ENCODE measurements at places on chromosomes 7 and 10. TPM values are rescaled to one million over a fixed set of nuclear protein-coding genes. Genes with fewer than 3 reads are reported as not detected.

Gene CALN1
- total RNA-seq, result not detected

Gene MAT1A
- not detected for total RNA-seq

Gene COPG2
- total RNA-seq, result 16.3 TPM

Gene UBN2
- 20.2 TPM for total RNA-seq

Gene SFXN3
- total RNA-seq, result 23.6 TPM

DNA sequence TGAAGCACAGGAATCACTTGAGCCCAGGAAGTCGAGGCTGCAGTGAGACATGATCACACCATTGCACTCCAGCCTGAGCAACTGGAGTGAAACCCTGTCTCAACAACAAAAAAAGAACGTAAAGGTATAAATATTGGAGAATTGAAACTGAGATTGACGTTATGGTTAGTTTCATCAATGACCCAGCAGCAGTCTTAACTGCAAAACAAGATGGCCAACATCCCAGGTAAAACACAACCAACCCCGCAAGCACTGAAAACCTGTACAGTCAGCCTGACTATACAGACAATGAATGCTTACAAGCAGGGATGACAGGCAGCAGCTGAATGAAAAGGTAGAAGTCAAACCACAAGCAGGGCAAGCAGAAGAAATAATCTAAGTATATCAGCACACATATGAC is 34.7 kb downstream of the WAPL start:
- no peak for DNase-seq

DNA sequence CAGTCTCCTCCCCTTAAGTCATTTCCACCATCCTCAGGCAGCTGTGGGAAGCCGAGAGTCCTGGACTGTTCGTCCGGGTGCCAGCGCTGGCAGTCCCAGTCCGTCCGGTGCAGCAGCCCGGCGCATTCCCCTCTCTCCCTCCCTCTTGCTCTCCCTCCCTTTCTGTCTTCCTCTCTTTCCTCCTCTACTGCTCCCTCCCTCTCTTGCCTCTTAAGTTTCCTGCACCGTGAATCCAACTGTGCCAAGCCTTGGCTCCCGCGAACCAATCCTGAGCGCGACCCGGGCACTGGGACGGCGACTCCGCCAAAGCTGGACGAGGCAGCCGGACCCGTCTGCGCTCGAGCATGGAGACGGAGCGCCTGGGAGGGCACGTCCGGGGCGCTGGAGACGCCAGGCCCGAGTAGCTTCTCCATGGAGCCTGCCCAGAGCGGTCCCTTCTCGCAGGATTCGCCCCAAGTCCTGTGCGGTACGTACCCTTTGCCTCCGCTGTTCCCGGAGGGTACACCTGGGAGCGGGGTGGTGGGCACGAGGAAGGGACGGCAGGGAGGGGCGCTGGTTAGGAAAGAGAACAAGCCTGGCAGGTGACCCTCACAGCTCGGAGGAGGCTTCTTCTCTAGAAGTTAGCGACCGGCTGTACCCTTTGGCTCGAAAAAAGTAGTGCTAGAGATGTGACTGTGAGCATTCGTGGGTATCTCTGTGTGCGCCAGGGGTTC is 1.0 kb downstream of the NXPH1 start:
- no peak for DNase-seq

GRCh38 chr10:113620511-113620910 is 43.3 kb downstream of the NRAP start:
- DNase-seq, result no peak

GRCh38 chr7:1113548-1113885 is 25.6 kb downstream of the GPER1 start:
- DNase-seq, result peak; percentile 44

DNA sequence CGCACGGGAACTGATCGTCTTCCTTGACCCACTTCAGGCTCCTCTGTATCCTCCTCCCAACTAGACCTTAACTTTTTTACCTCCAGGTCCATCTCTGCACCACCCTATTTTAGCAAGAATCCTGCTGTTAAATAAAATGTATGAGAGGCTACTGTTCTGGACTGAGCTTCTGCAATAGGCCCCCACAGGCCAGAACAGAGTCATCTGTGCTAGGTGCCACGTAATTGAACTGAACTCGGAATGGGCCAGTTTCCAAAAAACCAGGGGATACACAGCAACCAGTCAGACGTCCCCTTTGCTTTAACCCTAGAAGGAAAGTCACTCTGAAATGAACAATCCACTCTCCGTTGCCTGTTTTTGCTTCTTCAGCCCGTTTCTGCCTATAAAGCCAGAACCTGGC is 71.3 kb downstream of the CHST15 start:
- DNase-seq, result no peak

DNA sequence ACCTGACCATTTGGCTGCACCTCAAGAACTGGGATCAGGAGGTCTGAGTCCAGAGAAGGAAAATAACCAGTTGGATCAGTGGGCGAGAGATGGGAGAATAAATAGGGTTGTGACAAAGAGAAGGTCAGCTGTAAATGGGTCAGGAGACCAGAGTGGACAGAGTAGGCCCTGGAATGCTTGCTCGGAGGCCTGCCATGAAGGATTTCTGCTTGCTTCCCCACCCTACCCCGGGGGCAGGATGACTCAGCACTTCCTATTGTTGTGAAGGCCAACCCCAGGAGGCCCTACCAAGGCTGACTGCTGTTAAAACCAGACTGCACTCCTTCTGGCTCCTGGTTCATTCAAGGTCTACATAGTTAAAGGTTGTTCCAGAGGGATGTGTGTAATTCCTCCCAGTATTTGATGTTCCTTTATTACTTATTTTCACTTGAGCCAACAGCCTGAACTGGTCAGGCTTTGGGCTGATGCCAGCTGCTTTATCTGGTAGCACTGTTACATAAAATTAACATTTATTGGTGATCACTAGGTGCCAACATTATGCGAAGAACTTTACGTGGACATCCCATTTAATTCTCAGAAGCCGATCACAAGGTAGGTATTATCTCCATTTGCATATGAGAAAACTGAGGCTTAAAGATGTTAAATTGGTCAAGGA is 27.3 kb upstream of the IFRD1 start:
- peak; percentile 90 for DNase-seq

DNA sequence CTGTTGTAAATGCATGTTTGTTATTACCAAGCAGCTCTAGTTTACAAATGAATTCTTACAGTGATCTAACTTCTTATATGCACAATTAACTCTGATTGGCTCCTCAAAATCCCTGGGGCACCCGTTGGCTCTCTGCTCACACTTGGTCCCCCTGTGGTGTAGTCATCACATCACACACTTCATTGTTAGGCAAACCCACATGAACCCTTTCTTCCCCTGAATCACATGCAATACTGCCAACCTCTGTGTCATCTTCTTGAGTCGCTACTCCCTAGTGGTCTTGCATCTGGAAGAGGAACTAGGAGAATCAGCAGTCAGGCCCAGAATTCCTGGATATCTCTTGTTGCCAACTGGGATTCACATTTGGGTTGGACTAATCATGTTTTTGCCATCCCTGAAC is 73.1 kb downstream of the CD36 start:
- DNase-seq, result no peak

GRCh38 chr7:32631021-32631420 is 135.7 kb downstream of the AVL9 start:
- no peak for DNase-seq

DNA sequence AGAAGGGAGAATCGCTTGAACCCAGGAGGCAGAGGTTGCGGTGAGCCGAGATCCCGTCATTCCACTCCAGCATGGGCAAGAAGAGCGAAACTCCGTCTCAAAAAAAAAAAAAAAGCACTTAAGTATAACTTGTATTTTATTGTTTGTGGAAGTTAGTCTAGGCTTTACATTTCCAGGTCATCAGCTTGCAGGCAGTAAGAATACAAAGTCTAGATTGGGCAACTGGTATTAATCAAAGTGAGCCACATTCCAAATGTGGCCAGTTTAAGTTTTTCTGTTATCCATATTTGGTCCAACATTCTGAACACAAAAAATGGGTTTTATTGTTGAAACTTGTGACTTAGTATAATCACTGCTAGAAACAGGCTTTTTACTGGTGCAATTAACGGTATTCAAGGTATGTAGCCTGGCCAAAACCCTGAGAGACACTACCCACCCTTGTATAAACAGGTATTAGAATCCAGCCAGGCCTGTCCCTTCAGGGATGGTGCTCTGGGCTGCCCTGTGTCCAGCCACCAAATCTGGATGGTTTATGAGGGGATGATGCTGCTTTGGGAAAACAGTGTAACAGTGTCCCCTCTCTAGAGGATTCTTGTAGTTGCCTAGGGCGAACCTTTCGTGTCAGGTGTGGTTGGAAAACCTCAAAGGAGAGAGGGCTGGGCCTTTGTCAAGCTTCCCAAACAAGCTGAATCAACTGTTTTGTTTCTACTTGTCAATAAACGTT is 122.1 kb upstream of the EFCAB10 start:
- no peak for DNase-seq

DNA sequence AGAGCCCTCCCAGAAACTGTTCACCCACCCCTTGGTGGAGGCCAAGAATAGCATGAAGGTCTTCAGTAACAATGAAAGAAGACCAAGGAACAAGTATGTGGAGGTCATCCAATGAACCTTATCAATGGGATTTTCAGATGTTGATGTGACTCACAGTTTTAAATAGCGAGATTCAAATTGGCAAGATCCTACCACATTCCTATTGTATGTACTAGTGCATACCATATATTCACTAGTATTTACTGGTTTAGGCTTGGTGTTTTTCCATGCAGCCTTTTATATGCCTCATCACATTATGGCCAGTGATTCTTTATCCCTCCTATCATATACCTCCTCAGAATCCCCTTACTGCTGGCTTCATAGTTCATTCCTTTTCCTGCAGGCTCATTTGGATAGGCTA is 54.4 kb downstream of the ITGB8 start:
- no peak for DNase-seq

- no peak for DNase-seq
Measured at GRCh38 chr10:113987805-113988204, 55.9 kb upstream of the ADRB1 start.

DNA sequence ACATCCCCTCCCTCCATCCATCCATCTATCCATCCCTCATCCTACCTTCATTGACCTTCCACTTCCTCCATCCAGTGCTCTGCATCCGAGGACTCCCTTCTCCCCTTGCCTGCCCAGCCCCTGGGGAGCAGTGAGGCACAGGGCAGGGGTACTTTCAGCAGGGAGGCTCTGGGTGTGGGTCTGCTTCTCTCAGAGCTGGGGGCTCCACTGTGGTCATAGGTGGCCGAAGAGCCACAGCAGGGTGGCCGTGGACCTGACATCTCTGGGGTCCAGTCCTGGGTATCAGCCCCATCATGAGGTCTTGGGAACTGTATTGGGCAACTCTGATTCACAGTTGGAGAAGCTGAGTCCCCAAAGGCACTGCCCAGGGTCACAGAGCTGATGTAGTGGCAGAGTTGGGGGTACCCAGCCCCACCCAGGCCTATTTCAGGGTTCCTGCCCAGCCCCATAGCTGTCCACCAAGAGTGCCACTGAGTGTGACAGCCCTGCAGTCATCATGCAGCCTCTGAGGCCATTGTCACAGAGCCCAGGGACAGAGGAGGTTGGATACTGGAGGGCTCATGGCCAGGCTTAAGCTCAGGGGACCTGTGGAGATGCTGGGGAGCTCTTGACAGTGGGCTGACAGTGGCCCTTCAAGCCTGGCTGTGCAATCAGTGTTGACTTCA is 35.3 kb upstream of the DPYSL4 start:
- no peak for DNase-seq

DNA sequence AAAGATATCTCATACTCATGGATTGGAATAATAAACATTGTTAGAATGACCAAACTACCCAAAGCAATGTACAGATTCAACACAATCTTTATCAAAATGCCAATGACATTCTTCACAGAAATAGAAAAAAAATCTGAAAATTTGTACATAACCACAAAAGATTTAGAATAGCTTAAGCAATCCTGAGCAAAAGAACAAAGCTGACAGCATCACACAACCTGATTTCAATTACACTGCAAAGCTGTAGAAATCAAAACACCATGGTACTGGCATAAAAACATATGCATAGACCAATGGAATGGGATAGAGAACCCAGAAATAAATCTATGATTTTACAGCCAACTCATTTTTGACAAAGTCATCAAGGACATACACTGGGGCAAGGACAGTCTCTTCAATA is 130.0 kb upstream of the TMEM72 start:
- DNase-seq, result no peak

DNA sequence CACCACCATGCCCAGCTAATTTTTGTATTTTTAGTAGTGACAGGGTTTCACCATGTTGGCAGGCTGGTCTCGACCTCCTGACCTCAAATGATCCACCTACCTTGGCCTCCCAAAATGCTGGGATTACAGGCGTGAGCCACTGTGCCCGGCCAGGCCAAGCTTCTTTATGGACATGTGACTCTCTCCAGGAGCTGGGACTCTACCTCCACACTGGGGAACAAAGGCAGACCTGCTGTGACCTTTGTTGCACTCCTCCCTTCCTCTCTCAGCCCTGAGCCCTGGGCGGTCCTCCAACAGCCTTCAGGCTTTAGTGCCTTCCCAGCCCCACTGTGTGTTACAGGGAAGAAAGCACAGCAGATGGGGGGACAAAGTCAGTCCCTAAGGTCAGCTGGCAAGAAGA is 55.0 kb upstream of the DUSP5 start:
- no peak for DNase-seq

DNA sequence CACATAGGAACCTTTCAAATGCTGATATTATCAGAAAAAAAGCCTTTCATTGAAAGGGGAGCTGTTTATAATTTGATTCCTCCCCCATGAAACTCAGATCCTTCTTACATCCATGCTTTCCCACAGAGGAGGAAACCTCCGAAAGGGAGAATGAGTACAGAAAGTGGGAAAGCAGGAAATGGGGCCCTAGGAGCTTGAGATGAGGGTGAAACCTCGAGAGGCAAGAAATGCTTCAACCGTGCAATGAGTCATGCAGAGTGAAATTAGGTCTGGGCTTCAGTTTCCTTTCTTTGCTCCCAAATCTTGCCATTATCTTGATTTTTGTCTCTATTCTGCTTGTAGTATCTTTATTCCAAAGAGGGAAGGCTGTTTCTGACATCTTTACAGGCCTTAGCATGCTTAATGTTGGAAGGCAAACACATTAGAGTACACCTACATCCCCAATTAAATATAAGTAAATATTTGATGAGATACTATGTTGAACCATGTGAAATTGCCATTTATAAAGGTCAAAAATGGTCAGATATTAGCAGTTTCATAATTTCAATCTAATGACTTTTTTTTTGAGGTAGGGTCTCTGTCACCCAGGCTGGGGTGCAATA is 79.1 kb downstream of the NAMPT start:
- no peak for DNase-seq

DNA sequence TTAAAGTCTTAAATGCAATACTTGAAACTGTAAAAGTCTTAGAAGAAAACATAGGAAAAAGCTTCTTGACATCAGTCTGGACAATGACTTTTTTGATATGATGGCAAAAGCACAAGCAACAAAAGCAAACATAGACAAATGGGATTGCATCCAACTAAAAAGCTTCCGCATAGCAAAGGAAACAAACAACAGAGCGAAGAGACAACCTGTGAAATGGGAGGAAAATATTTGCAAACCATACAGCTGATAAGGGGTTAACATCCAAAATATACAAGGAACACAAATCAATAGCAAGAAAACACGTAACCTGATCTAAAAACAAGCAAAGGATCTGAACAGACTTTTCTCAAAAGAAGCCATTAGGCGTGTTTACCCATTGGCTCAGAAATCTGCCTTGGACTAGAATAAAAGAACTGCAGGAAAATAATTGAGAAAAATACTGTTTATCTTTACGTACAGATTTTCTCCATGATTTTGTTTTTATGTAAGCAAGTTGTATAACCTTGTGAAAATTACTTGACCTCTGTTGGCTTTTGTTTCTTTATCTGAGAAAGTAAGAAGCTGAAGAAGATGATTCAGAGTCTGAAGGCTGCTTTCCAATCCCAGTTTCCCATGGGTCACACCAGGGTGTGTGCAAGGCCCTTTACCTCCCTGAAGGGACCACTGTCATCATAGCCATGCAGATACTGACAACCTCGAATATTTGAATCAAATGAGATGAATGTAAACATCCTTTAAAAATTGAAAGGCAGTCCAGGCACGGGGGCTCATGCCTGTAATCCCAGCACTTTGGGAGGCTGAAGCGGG is 99.1 kb upstream of the LANCL2 start:
- no peak for DNase-seq
